ENCODE measurements at places on chromosomes 12 and 14.

- no peak for DNase-seq
Measured at GRCh38 chr14:93522221-93522620, 91.5 kb downstream of the UNC79 start.

GRCh38 chr12:123401753-123402683 is 18.1 kb downstream of the KMT5A start:
- peak; percentile 95 for DNase-seq

- DNase-seq = no peak
Measured at GRCh38 chr12:51390457-51390856, 749 bp downstream of the GALNT6 start.

- DNase-seq = no peak
Measured at GRCh38 chr14:89445273-89445973, 28.4 kb upstream of the FOXN3 start.

DNA sequence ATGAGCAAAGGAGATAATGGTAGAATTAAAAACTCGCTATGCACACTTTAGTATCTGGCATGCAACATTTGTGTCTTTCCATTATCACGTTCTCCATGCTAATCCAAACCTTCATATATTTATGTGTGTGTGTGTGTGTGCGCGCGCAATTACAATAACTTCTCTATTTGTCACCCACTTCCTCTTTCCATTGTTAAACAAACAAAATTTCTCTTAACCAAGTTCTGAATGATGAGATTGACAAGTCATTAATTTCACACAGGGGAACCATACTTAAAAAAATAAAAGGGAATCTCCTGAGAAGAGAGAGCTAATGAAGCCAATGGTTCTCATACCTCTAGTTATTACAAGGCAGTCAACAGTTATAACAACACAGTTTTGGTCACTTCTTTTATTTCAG is 575.9 kb upstream of the MDGA2 start:
- no peak for DNase-seq

GRCh38 chr12:41120211-41120610 is 67.9 kb upstream of the PDZRN4 start:
- no peak for DNase-seq

- peak; percentile 48 for DNase-seq
Measured at GRCh38 chr14:104895786-104896661, 28.7 kb upstream of the PLD4 start.

DNA sequence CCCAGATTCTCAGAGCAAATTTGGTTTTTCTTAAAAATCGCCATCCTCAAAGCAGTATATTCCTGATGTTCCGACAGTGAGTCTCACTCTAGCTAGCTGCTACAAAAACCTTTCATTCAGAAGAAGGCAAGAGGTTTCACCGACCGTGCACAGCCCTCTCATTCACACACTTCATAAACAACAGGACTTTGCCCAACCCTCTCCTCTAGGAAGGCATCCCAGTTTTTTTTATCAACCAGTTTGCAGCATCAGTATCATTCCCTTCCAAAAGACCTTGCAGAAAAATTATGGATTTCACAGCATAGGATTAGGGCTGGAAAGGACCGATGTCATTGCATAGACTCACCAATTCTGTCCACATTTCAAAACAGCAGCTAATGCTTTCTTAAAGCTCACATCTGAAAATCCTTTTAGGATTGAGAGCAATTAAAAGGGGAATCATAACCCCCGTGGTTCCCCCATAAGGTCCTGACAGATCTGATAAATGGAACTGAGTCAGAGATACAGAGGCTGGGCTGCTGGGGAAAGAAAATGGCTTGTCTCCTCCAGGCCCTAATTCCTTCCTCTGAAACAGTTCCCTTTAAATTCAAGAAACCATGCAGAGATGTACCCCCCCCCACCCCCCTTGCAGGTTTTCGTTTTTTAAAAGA is 597 bp downstream of the SVOP start:
- DNase-seq = no peak

DNA sequence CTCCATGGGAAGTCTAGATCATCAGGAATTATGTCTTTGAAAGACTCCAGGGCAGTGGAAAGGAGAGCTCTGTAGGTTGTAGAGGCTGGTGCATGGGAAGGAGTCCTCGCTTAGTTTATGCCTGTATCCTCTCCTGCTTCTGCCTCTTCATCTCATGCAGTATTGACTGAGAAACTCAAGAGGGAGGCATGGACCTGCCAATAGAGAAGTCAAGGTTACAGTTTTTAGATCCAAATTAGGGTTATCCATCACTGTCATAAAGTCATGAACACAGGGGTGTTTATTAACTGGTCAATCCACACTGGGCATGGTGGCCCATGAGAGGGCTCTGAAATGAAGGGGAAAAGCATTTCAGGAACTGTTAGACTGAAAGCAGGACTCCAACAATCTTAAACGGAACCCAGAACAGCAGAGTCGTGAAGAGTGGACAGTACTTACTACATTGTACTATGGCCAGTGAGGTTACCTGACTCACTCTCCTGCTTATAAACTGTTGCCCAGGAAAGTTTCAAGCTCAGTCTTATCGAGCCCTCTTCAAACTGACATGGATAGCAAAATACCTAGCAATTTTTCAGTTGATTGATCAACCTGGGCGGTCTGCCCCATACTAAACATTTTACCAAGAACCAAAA is 30.1 kb upstream of the DHRS7 start:
- DNase-seq = no peak

GRCh38 chr12:80154261-80154660 is 54.9 kb downstream of the OTOGL start:
- no peak for DNase-seq

- no peak for DNase-seq
Measured at GRCh38 chr14:44612002-44612401, 104.9 kb upstream of the FSCB start.

DNA sequence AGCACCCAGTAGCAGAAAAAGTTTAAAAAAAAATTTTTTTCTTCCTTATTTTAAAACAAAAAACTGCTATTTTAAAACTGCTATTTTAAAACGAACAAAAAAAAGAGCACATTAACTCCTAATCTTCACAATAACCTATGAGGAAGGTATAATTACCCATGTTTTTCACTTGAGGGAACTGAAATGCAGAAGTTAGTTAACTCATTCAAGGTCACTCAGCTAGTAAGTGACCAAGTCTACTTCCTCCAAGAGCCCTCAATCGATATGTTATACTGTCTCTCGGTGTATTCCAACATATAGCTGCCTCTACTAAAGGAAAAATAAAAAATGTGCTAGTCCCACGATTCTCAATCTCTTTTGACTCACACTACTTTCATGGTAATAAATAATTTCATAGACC is 7.8 kb downstream of the RPAP3 start:
- no peak for DNase-seq

DNA sequence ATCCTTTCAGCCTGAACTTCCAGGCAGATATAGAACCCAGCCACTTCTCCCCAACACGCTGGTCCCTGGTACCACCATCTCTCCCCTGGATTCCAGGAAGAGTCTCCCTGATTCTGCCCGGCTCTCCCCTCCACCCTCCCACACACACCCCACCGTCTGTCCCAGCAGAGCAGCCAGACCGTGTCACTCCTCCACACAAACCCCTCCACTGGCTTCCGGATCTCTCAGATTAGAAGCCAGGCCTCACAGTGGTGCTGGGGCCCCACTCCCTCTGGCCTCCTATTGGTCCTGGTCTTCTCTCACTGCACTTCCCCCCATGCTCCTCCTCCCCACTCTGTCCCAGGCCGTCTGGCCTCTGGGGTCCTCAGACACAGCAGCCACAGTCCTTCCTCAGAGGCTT is 52.4 kb upstream of the CDKN3 start:
- no peak for DNase-seq

GRCh38 chr14:37563189-37563588 is 31.9 kb downstream of the FOXA1 start:
- DNase-seq = no peak

- no peak for DNase-seq
Measured at GRCh38 chr12:75196865-75197264, 12.8 kb downstream of the KCNC2 start.

DNA sequence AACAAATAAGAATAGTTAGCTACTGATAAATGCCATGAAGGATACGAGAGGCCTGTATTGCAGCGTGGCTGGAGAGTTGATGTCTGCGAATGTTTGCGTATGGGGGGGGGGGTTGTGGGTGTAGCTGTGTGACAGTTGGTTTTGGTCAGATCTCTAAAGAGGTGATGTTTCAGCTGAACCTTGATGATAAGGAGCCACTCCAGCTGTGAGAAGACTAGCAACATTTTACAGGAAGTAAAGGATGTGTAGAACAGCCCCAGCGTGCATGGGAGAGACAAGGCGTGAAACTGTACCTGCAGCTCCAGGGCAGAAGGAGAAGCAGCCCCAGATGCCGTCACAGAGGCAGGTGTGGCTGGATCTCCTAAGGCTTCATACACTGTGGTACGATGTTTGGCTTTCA is 416.9 kb downstream of the TMEM132D start:
- no peak for DNase-seq

DNA sequence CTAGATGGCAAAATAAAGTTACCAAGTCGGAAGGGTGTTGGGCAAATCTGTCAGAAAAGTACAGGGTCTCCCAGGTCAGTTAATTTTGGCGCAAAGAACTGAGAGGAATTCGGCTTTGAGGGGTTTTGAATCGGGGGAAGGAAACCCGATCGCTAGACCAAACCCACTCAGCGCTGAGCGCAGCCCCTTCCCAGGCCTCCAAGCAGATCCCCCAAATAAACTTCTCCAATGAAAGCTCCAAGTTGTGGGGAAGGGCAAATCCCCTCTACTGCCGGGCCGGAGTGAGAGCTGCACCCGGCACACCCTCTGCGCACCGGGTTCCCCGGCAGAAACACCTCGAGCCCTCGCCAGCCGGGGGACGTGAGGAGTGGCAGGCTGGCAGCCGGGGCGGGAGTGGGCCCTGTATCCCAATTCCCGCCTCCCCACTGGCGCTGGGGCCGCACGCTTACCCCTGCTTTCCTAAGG is 441 bp downstream of the E2F7 start:
- no peak for DNase-seq

GRCh38 chr12:7557227-7557626 is 53.6 kb upstream of the CD163 start:
- DNase-seq = no peak

GRCh38 chr12:54959291-54960018 is 25.1 kb downstream of the TESPA1 start:
- no peak for DNase-seq

- no peak for DNase-seq
Measured at GRCh38 chr14:46087604-46088003, 564.0 kb downstream of the RPL10L start.

- no peak for DNase-seq
Measured at GRCh38 chr14:20409226-20409625, 4.1 kb downstream of the TEP1 start.

DNA sequence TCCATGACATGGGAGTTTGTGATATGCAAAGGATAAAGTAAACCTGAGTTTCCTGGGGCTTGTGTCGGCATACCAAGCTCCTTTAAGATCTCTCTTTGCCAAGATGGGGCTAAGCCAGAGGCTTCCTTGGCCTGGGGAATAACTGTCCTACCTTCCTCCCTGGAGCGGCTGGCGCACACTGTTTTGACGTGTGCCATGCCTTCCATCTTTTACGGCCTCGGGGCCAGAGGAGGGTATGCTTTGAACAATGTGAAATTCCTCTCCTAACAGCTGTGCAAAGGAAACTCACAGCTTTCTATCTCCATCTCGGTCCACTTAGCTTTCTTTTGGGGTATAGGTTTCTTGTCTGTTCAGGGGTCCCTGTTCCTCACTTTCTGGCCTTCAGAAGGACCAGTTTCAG is 55.2 kb downstream of the NTF3 start:
- no peak for DNase-seq

DNA sequence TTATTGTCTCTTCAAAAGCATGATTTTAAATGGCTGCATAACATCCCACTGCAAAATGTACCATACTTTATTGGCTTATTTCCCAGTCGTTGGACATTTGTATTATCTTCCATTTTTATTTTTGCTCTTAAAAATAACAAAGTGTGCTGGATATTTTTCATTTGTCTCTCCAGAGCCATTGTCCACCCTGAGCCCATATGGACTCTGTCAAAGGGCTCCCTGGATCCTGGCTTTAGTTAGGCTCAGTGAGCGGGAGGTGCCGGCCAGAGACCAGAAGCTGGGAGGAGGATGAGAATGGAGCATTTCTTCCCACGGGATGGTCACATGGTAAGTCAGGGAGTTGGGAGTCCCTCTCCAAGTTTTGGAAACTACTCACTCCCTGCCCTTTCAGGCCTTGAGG is 296.9 kb downstream of the NUAK1 start:
- no peak for DNase-seq

- peak; percentile 82 for DNase-seq
Measured at GRCh38 chr14:65187421-65188049, 85.2 kb upstream of the MAX start.

GRCh38 chr12:108302403-108303311 is 36.5 kb downstream of the CMKLR1 start:
- DNase-seq = peak; percentile 92

DNA sequence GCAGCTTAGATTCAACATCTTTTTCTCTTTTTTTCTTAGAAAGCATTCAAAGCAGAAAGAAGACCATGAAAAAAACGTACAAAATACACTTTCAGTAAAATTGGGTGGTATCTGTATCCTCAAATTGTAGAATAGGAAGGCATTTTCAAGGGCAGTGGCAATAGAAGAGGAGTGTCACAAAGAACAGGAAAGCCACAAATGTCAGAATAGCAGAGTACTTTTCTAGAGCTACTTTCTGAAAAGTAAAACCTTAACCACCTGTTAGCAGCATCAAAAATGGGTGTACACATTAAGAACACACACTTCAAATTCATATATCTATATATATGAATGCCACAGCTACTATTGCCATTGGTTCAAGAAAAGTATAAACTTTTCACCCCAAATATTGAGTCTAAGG is 412.1 kb upstream of the DCN start:
- no peak for DNase-seq

- no peak for DNase-seq
Measured at GRCh38 chr12:116665666-116666304, 72.1 kb downstream of the SPRING1 start.

DNA sequence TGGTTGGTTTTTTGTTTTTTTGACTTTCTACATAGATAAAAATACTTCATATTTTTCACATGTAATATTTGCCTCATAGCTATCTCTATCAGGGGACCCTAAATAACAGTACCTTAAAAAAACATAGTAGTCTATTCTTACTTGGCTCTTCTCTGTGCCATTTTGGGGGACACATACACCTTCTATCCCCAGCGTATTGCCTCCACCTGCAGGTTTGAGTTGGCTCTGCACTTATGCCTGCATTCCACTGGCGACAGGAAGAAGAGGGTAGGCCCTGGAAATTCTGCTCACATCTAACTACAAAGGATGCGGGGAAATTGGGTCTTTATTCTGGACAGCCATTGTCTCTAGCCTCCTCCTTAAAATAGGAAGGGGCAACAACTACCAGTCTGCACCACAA is 13.8 kb upstream of the IFI27L2 start:
- DNase-seq = peak; percentile 83

All from endodermal cell (in vitro differentiated cells).